B cell (primary cell): ENCODE measurements at places on chromosomes 1 and 21. TPM values are rescaled to one million over a fixed set of nuclear protein-coding genes. Genes with fewer than 3 reads are reported as not detected.

Gene LYPD8
- total RNA-seq = not detected in 2 replicates

Gene DMRTA2
- total RNA-seq = not detected in 2 replicates

Gene OR2L8
- total RNA-seq = 0.44 and 0.94 TPM in 2 replicates

Gene LHX8
- total RNA-seq = not detected in 2 replicates

- H3K27ac ChIP-seq = no peak overlapping the region
- no peaks in the 10 kb centered on the region for H3K27me3 ChIP-seq
- DNase-seq = no peak
- H3K4me1 ChIP-seq = peaks cover 26% of the 10 kb centered on the region
- H3K4me3 ChIP-seq = no peak overlapping the region
Measured at GRCh38 chr21:45071874-45072737, 2.3 kb upstream of the ADARB1 start.

GRCh38 chr1:46278807-46279206, 24.6 kb downstream of the LRRC41 start:
- H3K27ac ChIP-seq = no peak overlapping the region
- H3K36me3 ChIP-seq = peaks cover 31% of the 10 kb centered on the region
- no peak overlapping the region for H3K4me3 ChIP-seq
- H3K4me1 ChIP-seq = no peaks in the 10 kb centered on the region

DNA sequence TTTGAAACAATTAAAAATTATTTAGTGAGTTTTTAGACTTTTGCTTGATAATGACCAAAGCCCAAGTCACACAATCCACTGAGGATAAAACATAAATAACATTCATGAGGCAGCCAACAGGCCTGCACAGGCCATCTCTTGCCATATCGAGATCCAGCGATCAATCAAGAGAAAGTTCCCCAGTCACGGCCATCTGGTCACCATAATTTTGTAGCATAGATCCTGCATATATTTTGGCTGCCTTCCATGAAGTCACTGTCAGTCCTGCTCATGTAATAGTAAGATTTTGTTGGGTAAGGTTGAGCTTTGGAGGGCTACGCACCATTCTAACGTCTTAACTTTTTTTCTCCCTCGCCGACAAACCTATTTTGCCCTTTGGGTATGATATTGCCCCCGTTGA, 17.5 kb downstream of the KPNA6 start:
- no peak overlapping the region for H3K4me3 ChIP-seq
- DNase-seq = no peak

DNA sequence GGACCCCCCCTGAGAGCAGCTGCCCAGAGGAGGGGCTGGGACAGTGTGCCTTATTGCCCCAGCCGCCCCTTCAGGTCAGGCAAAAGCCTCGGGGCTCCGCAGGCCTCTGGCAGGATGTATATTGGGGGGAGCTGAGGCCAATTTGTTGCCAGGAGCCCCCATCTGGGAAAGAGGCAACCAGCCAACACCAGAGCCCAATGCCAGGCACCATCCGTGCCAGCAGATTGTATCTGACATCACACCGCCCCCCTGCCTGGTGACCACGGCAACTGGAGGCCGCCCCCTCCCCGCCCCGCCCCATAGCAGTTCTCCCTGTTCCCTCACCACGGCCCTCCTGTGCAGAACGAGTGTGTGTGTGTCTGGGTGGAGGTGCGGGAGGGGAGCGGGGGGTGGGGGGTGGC, 3.6 kb upstream of the PLEKHG5 start:
- no peaks in the 10 kb centered on the region for H3K36me3 ChIP-seq
- H3K27ac ChIP-seq = no peak overlapping the region
- no peak overlapping the region for H3K4me3 ChIP-seq
- no peaks in the 10 kb centered on the region for H3K27me3 ChIP-seq

- H3K36me3 ChIP-seq = no peaks in the 10 kb centered on the region
- no peak for DNase-seq
- no peaks in the 10 kb centered on the region for H3K27me3 ChIP-seq
- peaks cover 16% of the 10 kb centered on the region for H3K4me1 ChIP-seq
Measured at GRCh38 chr1:38497921-38498656, 361.5 kb downstream of the RRAGC start.

DNA sequence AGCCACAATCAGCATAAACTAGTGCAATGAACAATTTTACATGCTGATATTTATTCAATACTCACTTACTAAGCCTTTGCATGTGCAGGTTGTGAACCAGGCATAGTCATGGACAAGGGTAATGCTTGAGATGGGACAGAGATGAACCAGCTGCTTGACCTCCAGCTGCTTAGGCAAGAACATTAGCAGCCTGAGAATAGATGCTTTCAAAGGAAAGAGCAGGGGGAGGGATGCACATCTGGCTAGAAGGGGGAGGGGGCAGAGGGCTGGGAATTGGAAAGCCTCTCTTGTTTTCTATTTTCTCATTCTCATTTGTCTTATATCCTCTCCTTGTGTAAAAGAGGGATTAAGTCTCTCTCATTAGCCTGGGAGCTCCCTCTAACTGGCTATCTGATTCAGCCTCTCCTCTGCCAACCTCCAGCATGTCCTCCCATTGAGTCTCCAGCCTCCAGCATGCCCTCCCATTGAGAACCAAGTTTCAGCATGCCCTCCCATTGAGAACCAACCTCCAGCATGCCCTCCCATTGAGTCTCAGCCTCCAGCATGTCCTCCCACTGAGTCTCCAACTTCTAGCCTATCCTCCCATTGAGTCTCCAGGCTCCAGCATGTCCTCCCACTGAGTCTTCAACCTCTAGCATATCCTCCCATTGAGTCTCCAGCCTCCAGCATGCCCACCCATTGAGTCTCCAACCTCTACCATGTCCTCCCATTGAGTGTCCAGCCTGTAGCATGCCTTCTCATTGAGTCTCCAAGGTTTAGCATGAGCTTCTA, 38.4 kb upstream of the TRABD2B start:
- DNase-seq = no peak
- H3K36me3 ChIP-seq = no peaks in the 10 kb centered on the region
- no peaks in the 10 kb centered on the region for H3K27me3 ChIP-seq

DNA sequence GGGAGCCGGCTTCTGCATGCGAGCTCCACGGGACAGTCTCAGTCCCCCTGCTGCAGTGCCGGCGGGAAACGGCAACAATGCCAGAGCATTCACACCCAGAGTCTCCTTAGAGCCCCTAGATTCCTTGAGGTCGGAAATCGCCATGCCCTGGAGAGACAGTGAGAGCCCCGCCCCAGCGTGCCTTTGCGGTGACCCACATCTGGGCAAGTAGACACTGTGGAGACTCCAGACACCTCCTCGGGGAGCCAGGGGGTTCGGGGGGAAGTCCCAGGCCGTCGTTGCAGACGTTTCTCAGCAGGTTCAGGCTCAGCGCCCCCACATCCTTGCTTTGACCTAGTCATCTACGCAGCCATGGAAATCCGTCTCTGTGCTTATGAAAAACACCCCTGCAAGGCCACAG, 81.3 kb upstream of the ARHGEF16 start:
- no peaks in the 10 kb centered on the region for H3K27me3 ChIP-seq
- H3K4me1 ChIP-seq = no peaks in the 10 kb centered on the region
- no peaks in the 10 kb centered on the region for H3K36me3 ChIP-seq
- H3K27ac ChIP-seq = no peak overlapping the region

DNA sequence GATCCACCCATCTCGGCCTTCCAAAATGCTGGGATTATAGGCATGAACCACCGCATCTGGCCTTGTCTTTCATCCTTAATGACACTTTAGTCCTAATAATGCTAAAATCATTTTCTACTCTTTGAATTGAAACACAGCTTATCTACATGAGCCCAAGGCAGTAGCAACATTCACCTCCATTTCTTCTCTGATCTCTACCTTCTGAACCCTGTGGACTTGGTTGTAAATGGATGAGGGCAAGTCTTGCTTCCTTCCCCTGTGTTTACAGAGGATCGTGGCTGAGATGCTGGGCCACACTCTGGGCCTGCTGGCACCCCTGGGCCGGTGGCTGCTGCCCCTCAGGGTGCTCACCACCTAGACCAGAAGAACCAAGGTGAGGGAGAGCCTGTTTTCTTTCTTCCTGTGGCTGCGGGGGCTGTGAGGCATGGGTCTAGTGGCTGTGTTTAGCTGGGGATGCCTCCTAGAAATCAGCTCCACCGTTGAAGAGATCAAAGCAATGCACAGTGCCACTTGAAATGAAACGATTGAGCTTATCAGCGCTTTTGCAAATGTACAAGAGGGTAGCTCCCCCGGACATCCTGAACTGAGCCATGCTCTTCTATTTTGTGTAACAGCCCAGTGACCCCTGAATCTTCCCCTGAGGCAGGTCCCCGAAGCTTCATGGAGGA, 32.2 kb upstream of the LGALS8 start:
- no peak overlapping the region for H3K27ac ChIP-seq
- H3K27me3 ChIP-seq = peaks cover 2% of the 10 kb centered on the region
- H3K36me3 ChIP-seq = no peaks in the 10 kb centered on the region
- no peak for DNase-seq
- no peaks in the 10 kb centered on the region for H3K4me1 ChIP-seq

- H3K4me3 ChIP-seq = no peak overlapping the region
- no peak overlapping the region for H3K27ac ChIP-seq
- no peaks in the 10 kb centered on the region for H3K36me3 ChIP-seq
- no peaks in the 10 kb centered on the region for H3K4me1 ChIP-seq
- no peak for DNase-seq
Measured at GRCh38 chr1:226579781-226580323, 31.3 kb downstream of the STUM start.
